Lower leg skin (tissue), 4 donors: ENCODE measurements at places on chromosomes 1 and 21. TPM values are rescaled to one million over a fixed set of nuclear protein-coding genes. Genes with fewer than 3 reads are reported as not detected.
A peak's percentile ranks its signal among the peaks of the same experiment; 100 is the strongest.

DNA sequence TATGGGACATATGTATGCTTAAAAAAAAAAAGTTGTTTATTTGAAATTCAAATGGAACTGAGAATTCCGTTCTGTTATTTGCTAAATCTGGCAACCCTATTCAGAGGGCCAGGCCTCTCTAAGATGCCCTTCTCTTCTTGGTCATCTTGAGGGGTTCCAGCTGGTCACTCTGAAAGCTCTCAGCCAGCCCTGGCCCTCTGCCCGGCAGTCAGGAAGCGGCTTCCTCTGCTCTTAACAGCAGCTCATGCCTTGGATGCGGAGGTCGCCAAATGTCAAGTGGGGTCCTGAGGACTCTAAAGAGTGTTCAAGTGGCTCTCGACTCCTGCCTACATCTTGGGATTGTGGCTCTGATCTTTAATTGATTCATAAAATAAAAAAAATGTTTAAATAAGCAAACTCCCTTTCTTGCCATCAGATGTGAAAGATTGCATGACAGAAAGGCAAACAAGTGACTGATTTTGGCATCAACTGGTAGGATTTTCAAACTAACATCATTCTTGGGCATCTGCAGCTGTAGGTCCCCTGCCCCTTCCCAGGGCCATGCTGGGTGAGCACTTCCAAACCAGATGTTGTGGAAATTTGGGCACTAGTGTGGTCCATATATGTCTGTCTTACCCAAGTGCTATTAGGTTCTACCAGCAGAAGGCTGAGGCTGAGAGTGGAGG, 130.8 kb downstream of the PRDM2 start:
- no peak for DNase-seq

KRTAP23-1 gene
- total RNA-seq, result not detected

- no peak for DNase-seq
These were observed 73.9 kb downstream of the SLC66A1 start for GRCh38 chr1:19385869-19386591.

GRCh38 chr21:20877976-20878375, 120.2 kb upstream of the NCAM2 start:
- DNase-seq, result no peak

HTR1D gene
- not detected for total RNA-seq

- DNase-seq, result no peak
These were observed 5.1 kb downstream of the HSPB7 start for GRCh38 chr1:16012590-16013219.

DNA sequence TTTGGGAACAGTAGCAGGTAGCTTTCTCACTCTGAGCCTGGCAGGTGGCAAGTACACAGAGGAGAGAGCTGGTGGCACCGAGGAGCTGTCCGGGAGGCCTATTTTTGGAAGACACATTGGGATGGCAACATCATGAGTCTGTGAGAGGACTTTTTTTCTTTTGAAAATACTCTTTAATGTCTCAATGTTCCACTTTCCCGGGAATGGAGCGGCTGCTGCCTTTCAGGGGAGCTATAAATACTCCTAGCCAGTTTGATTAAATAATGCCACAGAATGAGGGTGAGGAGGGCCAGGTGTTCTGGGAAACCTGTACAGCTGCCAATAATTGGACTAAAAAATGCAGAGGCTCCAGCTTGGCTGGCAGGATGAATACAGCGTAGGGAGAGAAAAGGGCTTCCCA, 93.3 kb upstream of the COG2 start:
- DNase-seq, result no peak

GRCh38 chr1:14848203-14848602, 249.7 kb downstream of the KAZN start:
- DNase-seq, result no peak

DNA sequence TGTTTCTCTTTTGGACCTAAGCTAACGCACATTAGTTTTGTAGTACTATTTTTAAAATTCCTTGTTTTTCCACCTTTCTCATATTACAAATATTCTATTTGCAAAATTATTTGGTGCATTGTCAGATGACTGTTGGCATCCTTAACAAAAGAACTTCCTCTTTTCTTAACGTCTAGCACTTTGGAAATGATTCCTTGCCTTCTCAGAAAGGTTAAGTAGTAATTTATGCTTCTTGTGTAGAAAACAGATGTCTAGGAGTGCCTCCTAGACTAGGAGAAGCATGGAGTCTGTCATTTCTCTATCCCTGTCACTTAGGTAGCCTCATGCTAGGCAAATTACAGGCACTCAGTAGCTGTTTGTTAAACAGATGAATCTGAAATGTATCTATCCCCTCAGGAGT, 64.4 kb downstream of the HSPA13 start:
- no peak for DNase-seq

NRIP1 gene
- total RNA-seq, result 15.9 TPM

- DNase-seq, result no peak
These were observed 3.3 kb upstream of the HNRNPCL1 start for GRCh38 chr1:12851779-12852178.

- no peak for DNase-seq
These were observed 32.4 kb upstream of the SLC16A1 start for GRCh38 chr1:112988367-112988766.

DNA sequence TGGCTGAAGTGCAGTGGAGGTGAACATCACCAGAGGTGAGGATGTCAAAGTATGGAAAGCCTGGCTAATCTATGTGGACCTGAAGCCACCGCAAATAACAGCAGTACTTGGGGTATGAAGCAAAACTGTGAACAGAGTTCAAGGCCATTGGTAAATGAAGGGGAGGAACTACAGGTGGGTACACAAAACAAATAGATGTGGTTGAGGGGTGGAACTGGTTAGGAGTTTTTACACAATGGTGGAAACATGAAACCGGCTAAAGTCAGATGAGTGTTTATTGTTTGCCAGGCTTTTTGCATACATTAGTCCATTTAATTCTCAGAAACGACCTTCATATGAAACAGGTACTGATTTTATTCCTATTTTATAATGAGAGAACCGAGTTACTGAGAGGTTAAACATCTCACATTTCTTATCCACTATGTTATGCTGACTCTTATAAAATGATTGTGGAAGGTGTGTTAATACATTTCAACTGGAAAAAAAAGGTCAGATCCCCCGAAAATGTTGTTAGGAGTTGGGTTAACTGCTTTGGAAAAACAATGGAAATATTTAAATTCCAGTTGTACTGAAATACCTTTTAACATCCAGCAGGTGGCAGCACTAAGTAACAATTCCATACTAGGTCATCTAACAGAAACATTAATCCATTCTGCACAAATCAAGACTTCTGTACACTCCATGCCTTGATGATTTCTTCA, 44.3 kb upstream of the GTF2B start:
- DNase-seq, result no peak

TMEM125 gene
- total RNA-seq, result 22.0 TPM

DNA sequence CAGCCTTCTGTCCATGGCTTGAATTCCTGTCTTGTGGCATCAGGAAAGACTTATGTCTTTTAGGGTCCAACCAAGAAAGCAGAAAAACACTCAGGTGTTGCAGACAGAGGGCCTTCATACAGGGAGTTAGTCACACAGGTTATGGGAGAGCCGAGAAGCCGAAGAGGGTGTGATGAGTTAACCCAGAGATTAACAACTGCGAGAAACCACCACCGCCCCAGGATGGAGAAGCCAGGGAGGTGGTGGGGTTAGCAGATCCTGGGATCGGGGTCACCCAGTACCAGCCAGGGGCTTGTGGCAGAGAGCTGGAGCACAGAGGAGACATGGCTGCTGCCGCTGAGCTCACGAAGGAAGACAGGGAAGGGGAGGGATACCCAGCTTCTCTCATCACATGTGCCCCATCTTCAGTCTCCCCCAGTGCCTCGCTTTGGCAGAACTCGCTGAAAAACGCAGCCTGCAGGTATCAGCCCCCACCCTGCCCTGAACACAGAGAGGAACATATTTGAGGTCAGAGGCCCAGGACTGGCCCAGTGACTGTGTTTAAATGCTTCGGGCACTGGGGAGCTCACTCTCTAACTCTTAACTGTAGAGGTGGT, 58.7 kb downstream of the RUNX3 start:
- DNase-seq, result peak; percentile 71

PLA2G2F gene
- total RNA-seq, result 26.0 TPM

CRYAA gene
- not detected for total RNA-seq

GRCh38 chr1:99264201-99265021, at the start of gene PLPPR4:
PLPPR4 (plus strand) TSS chr1:99264492; CDS start chr1:99264594, 102 bp downstream.
- DNase-seq, result peak; percentile 20

DNA sequence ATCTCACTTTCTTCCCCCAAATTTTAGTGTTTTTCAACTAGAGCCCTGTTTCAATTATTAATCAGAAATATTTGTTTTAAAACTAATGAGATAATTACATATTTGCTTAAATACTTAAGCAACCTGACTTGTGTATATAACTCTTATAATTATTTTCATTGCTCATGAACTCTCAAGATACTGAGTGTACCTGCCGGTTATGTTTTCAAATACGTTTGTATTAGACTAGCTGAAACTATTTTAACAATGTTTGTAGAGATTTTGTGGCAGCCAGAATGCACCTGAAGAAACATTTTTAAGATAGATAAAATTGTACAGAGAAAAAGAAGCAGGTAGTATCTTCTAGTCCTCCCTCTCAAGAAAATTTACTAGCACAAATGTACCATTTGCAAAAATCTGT, 140.6 kb upstream of the CXADR start:
- DNase-seq, result no peak

DNA sequence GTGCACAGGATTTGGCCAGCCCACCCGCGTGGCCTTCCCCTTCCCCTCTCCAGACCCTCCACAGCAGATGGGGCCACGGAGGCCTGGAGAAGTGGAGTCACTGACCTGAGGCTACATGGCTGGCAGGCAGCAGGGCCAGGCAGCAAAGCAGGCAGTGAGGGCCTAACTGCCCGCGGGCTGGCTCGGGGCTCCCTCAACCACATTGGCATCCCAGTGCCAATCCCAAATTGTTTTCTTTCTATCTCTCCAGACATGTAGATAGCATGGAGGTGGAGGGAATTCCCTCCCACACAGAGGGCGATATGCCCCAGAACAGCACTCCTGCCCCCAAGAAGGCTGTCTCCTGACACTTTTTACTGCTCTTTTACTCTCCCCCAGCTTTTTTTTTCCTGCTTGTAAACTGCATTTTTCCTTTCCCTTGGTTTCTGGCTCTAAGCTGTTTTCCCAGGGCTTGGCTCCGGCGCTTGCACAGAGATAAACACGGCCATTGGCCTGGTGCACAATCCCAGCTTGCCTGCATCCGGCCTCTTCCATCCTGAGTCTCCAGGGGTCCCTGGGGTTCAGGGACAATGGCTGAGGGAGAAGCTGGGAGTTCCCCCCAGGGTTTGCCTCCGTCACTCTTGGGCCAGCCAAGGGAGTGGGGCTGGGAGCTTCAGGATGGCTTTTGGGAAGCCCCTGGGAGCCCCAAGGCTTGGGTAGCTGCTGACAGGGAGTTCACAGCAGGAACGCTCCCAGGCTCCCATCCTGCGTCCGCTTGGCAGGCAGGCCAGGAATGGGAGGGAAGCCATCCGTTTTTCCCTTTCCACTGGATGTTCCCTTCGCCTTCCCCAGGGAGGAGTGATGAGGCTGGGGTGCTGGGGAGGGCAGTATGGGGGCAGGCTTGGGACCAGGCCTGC, 7.0 kb downstream of the EPHX1 start:
- DNase-seq, result no peak

- no peak for DNase-seq
These were observed 688 bp downstream of the SCAMP3 start for GRCh38 chr1:155261493-155261851.

STUM gene
- total RNA-seq, result 4.0 TPM

DNA sequence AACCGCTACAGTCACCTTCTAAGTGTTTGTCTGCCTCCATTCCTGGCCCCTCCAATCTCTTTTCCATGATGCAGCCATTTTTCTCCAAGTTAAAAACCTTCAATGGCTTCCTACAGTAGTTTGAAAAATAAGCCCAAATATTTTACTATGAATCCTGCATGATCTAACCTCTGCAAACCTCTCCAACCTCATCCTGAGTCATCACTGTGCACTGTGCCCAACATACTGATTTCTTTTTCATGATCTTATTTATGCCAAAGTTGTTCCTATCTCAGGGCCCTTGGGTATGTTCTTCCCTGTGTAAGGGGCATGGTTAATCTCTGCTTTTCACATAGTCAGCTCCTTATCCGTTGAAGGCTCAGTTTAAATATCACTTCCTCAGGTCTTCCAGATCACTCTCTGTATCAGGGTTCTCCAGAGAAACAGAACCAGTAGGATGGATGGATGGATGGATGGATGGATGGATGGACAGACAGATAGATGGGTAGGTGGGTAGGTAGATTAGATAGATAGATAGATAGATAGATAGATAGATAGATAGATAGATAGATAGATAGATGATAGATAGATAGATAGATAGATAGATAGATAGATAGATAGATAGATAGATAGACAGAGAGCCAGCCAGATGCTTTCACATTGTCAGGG, 18.1 kb upstream of the PTPN14 start:
- no peak for DNase-seq

DNA sequence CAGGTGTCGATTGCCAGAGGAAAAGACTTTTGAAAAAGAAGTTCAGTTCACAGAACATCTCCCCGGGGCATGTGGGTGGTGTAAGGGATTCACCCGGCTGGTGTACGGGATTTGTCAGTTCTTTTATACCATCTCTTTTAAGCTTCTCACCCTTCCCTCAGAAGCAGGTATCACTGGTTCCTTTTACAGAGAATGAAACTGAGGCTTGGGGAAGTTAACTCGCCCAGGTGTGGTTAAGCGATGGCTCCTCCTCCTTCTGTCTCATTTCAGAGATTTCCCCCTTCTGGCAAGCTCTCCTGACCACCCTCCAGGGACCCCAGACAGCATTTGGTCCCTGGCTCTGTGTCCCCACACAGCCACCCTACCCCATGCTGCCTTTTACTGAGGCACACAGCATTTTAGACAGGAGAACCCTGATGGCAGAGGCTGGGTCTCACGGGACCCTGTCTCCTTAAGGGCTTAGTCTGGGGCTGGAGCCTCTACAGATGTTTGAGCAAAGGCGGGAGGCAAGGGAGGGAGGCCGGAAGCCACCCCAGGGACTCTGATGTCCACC, 2.8 kb upstream of the ECE1 start:
- DNase-seq, result no peak

DNA sequence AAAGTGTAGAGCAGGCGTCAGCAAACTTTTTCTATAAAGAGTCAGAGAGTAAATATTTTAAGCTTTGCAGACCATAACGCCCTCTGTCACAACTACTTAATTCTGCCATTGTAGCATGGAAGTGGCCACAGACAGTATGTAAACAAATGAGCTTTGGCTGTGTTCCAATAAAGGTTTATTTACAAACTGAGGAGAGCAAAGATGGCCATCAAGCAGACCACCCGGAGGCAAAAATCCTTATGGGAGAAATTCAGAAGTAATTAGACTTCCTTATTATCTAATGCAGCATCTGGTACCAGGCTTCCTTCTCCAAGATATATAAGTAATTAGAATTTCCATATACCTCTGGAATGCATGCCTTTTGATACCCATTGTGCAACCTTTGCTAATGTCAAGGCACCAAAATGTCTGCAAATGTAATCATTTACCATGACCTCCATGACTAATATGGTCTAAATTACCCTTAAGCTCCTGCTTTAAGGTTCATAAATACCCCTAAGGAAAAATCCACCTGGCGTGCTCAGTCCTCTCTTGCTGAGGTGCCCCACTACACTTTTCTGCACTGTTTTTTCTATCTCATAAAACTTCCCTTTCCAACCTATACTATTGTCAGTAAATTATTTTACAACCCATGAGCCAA, 377.8 kb downstream of the MATN1 start:
- no peak for DNase-seq
